HCEC 1CT (cell line): ENCODE measurements at places on chromosomes 5 and 9.

- DNase-seq: no peak
Observed at GRCh38 chr9:100698945-100699344, 121.1 kb downstream of the CAVIN4 start.

DNA sequence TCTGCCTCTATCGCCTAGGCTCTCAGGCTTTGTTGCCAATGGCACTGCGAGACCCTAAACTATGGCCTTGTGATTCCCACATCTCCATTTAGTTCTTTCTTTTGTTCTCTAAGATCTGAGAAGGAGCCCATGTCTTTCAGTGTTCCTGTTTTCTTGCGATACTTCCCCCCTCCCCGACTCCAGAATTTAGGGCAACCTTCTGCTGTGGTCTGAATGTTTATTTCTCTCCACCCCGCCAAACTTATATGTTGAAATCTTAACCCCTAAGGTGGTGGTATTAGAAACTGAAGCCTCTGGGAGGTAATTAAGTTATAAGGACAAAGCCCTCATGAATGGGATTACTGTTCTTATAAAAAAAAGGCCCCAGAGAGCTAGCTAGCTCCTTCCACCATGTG, 6.4 kb downstream of the TMC1 start:
- DNase-seq: no peak

- no peak for DNase-seq
Observed at GRCh38 chr5:181043285-181044092, 3.4 kb downstream of the BTNL9 start.

- peak; percentile 91 for DNase-seq
Observed at GRCh38 chr5:33091571-33092363, 349.0 kb upstream of the TARS1 start.

DNA sequence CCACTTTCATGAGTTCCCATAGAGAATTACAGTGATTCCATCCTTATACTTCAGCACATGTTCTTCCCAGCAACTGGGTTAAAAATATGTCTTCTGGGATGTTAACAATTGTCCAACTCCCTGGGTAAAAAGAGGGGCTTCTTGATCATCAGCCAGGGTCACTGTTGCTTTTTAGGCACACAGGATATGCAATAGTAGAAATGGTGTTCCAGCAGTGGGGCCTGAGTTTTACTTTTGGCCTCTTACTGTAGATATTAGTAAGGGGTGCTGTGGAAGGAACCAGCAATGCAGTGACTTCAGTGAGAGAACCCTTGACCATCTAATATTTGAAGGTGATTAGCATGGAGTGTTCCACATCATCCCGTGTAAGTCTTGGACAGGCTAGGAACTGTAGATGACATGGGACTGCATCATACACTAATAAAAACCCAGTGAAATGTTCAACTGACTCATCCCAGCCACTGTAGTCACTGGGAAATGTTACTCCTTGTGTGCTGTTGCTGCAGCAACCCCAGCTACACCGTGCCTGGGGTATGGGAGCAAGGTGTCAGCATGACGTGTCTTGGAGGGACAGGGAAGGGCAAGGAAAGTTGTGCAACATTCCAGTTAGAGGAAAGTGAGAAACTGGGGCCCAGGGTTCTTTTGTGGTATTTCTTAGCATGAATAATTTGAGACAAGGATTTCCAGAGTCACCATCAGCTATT, 610.9 kb downstream of the RAB3C start:
- peak; percentile 98 for DNase-seq

DNA sequence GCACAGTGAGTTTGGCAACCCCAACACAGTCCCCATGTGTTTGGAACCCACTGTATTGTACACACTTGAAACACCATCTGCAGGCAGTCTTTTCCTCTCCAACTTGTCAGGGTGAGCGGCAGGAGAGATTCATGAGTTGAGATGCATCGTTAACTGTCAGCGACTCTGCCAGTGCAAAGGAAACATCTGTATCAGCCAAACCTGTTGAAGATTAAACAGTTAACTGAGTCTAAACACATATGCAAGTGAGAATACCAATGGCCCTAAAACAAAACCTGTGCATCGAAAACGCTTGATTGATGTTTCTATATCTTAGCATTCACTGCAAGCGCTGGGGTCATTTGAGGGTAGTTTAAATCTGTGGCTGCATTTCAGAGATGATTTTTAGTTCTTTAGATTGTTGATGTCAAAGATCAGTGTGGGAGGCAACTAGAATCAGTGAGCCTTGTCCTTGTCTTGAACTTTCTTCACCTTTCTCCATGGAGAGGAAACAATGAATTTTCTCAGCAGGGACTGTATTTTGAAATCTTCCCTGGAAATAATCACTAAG, 41.3 kb upstream of the PAM start:
- DNase-seq: no peak

DNA sequence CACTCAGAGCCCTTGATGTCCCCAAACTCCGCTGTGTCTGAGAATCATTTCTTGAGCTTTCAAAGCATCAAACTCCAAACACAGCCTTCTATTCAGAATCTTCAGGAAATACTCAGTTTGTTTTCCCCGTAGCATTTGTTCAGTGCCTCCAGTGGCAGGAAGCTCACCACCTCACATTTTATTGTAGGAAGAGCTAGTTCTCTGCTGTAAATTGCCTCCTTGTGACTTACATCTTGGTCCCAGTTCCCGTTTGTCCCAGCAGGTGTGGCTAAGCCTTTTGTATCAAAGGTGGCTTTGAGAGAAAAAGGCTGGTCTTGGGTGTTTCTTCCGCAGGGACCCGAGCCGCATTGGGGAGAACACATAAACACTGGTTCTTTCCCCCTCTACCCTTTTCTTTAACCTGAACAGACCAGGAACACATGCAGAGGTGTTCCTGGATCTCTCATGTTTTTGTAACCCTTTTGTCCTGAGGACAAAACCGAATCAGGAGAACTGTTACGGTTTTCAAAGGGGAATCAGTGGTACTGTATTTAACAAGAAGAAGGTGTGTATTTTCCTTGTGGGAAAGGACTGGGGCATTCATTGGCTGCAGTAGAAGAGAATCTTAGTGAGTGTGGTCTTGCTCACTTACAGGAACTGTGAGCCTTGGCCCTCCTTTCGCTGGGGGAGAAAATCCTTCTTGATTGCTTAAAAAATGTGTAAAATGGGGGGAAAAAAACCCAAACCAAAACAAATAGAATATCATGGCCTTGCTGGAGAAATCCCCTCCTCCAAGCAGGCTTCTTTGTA, 1.9 kb downstream of the OSMR start:
- peak; percentile 29 for DNase-seq

GRCh38 chr5:154117050-154117449, 73.5 kb upstream of the GALNT10 start:
- no peak for DNase-seq

GRCh38 chr9:84067821-84068220, 87.2 kb downstream of the RMI1 start:
- DNase-seq: no peak

DNA sequence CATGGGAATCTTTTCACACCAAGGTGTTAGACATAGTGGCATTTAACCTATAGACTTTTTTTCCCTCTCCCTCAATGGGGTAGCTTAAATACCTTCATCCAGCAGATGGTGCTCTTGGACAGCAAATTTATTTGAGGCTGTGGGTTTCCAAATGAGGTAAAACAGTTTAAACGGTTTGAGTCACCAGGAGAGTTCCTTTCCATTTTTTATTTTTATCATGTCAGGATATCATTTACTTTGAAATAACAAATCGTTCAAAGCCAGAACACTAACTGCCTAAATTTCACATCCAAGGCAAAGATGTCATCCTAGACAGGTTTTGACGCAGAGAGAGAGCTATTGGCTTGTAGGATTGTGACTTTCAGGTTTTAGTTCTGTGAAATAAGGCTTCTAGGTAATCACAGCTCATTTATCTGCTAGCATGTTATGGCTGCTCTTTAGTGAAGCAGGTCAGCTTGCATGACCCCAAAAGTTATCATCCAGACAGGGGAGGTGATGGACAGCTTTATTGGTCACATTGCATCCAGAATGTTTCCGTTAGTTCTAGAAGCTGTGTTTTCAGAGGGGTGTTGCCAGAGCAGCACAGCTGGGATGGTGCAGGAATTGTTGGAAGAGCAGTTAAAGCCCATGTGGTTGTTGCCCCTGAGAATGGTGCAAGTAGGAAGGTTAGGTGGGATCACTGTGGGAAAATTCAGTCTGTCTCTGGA, 69.8 kb downstream of the KDM4C start:
- peak; percentile 23 for DNase-seq

- DNase-seq: no peak
Observed at GRCh38 chr5:138651767-138652117, 76.5 kb upstream of the HSPA9 start.
